ENCODE measurements at places on chromosomes 4 and X.
A peak's percentile ranks its signal among the peaks of the same experiment; 100 is the strongest.

DNA sequence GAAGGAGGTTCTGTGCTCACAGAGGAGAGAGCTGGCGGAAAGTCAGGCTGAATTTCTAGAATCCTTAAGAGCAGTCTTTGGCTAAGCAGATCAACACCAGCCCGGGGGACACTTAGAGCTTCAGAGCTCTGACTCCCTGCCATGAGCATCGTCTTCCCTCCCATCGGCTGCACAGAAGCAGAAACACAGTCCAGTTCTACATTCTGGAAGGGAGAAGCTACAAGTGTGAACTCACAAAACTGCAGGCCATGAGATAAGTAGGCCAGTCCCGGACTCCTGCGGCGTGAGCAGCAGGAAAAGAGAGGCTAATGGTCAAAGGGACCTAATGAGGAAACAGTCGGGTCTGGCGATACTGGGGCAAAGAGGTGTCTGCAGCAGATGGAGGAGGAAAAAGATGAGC lies 211.5 kb downstream of the DHX15 start:
- DNase-seq = no peak

GRCh38 chr4:610411-611261 lies 14.7 kb upstream of the PDE6B start:
- peak; percentile 53 for DNase-seq

DNA sequence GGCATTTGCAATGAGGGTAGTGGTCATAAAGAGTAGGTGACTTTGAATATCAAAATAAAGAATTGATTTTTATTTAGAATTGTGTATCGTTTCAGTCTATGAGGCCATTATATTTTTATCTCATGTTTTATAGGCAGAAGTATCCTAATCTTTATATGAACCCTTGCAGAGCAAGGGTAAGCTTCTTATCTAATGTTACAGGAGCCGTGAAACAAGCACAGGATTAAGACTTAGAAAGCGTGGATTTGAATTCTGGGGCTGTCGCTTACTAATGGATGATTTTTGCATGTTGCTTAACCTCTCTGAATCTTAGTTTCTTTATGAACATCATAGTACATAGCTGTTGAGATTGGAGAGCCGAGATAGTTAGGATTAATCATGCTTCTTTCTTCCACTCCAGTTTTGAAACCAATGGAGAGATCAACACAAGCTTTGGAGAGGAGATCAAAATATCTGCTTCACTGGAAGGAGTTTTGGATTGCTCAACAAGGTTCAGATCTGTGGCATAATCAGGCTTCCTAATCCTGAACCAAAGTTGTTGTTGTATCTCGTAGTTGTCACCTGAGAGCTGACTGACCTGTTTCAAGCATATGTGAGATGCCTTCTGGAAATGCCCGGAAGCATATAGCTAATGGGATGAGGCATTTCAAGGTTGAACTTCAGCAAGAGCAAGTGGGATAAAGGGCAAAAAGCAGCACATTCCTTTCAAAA lies 166.9 kb upstream of the GK2 start:
- DNase-seq = no peak

DNA sequence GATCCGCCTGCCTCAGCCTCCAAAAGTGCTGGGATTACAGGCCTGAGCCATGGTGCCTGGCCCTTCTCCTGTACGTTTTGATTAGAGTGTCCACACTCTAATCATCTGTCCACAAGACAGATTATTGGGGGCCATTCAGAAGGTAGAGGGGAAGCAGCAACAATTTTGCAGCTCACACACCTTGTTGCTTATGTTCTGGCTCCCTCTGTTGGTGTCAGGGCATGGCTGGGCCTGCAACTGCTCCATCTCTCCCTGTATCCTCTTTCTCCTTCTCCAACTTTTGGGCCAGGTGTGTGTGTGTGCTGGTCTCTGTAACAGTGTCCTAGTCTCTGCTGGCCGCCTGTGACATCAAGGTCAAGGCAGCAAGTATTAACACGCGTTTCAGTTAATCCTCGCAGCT lies 125.5 kb upstream of the MBNL3 start:
- peak; percentile 2 for DNase-seq

- DNase-seq = no peak
These were observed 22.5 kb upstream of the GLRA2 start for GRCh38 chrX:14506866-14507265.

GRCh38 chr4:148495463-148495862 lies 53.2 kb upstream of the NR3C2 start:
- DNase-seq = no peak

DNA sequence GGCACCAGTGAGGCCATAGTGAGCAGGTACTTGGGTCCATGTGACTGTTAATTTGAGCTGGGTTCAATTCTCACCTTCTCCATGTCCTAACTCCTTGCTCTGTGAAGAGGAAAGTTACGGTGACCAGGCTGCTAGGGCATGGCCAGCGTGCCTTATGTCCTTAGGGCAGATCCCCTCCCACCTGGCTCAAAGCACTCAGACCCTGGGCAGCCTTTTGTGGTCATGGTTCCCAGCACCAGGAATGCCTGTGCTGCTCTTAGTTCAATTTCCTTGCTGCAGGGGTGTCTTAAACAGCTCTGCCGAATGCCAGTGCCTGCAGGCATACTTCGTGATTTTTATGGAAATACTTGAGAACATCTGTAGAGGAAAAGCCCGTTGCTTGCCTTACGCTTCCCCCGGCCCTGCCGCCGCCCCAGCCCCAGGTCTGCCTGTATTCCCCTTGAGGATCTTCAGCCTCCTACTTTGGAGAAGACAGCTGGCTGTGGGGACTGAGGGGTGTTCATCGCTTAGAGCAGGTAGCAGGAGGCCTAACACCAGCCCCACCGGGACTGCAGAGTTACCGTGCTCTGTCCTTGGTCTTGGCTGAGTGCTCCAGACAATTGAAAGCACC lies 3.1 kb upstream of the CDK16 start:
- DNase-seq = no peak

- no peak for DNase-seq
These were observed 95.7 kb downstream of the RTL9 start for GRCh38 chrX:110454336-110454735.

DNA sequence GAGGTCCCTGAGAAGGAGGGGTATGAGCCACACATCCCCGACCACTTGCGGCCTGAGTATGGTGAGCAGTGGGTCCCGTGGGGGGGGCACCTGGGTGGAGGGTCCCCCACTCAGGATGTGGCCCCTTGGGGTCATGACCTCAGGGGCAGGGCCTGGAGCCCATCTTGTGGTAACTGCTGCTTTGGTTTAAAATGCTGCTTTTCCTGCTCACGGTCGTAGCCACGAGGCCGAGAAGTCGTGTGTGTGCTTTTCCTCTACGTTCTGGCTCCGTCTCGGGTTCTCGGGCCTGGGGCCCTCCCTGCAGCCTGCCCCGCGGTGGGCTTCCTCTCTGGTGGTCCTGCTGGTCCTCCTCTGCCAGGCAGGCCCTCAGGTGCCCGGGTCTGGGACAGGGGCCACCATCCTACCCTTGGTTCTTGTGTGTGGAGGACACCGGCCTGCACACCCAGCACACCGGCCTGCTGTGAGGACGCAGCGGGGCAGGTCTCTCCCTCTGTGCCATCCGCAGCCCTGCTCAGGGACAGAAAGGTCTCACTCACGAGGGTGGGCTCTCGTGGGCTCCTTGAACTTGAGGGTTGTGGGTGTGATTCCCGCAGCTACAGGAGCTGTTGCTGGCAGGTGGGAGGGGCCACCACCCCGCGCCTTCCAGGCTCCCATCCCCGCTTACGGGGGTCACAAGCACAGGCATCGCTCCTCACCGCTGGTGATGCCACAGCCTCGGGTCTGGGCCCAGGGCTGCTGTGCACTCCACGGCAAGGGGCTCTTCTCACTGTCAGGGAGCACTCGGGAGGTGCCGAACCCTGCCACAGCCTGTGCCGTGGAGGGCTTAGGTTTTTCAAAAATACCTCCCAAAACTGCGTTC lies 19.6 kb downstream of the UVSSA start:
- no peak for DNase-seq

All from H7 (cell line).